ENCODE measurements at places on chromosomes 5 and 9.

GRCh38 chr9:24035816-24036215 lies 209.8 kb upstream of the ELAVL2 start:
- no peak for DNase-seq

DNA sequence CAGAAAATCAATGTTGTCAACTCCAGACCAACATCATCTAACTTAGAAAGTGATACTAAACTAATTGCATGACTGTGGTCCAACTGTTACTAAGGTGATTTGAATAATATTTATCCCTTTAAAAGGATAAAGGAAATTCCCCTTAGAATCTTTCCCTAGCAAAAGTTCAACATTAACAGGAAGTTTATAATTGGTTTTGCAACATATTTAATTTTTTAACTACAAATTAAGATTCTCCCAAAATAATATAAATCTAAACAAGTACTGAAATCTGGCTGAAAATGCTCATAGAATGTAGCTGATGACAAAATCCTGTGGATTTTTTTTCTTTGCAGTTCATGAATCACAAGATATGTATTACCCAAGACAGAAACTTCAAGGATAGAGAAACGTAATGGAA lies 151.4 kb downstream of the LPAR1 start:
- no peak for DNase-seq

DNA sequence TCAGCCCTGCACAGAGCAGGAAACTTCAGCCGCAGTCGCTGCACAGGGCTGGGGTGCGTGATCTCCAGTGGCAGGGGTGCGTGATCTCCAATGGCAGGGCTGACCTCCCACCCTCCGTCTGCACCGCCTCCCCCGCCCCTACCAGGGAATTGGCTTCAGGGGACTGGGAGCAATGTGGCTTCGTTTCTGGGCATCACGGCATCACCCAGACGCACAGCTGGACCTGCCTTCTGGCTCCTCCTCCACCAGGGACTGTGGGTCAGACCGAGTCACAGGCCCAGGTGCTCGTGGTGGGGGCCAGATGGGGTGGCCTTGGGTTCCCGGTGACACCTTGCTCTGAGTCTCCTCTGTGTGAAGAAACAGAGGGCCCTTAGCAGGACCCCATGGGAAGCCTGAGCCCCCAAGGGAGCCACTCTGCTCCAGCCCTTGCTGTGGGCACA lies 51.1 kb downstream of the AHRR start:
- no peak for DNase-seq

GRCh38 chr9:129750013-129750638 lies 2.7 kb downstream of the PTGES start:
- DNase-seq = no peak

DNA sequence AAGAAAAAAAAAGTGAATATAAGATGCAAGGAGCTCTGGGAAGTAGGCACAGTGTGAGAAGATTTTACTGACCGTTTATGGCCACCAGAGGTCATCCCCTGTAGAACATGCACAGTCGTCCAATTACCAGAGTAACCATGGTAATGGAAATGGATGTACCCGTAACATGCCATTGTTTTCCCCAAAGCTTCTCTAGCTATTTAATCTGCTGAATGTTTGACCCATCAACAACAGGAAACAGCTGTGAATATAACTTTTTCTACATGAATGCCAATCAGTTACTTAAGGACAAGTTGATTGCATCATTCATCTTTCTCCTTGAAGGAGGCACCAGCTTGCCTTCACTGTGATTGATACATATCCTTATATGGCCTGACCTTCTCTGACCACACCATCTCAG lies 1967.0 kb upstream of the CDH9 start:
- DNase-seq = no peak

- DNase-seq = no peak
Observed at GRCh38 chr5:17203329-17204132, 13.9 kb upstream of the BASP1 start.
